KBM-7 (cell line): ENCODE measurements at places on chromosomes 5 and 9.

DNA sequence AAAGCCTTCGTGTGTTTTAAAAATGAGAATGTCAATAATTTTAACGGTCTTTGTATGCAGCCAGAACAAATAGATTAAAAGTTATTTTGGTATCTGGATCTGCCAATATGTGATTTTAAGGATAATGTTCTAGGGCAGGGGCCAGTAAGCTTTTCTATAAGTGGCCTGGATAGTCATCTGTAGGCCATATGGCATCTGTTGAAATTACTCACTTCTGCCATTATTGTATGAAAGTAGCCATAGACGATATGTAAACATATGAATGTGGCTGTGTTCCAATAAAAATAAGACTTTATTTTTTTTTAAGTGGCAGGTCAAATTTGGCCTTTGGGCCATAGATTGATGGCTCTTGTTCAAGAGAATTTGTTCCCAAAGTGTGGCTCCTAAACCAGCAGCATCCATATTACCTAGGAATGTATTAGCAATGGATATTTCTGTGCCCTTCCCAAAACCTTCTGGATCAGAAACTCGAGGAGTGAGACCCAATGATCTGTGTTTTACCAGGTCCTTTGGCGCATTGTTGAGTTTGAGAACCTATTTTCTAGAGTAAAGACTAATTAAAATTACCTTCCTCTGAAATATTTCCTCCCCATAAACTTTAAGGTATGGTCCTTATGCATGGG, 55.9 kb downstream of the C6 start:
- DNase-seq = no peak

DNA sequence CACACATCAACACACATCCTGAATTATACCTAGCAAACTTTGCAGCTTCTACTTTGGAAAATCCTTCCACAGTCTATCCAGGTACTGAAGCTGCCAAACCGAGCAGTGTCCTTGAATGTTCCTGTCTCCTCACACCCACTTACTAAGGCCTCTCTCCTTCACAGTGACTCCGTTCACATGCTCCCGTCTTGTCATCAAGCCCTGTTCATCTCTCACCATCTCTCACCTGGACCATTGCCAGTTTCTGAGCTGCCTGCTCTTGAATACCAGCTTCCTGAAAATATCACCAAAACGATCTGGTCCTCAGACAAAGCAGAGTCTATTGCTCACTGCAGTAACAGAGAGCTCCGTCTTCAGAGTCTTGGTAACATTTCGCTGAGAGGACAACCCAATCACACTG, 57.4 kb downstream of the GCNT1 start:
- peak; percentile 56 for DNase-seq

GRCh38 chr5:4676934-4677333, 463.2 kb upstream of the ADAMTS16 start:
- DNase-seq = no peak

- DNase-seq = no peak
Observed at GRCh38 chr5:138316355-138316754, 15.2 kb downstream of the CDC25C start.

- no peak for DNase-seq
Observed at GRCh38 chr9:83473488-83473971, 64.7 kb downstream of the FRMD3 start.

GRCh38 chr5:27020973-27021372, 17.4 kb downstream of the CDH9 start:
- DNase-seq = no peak

DNA sequence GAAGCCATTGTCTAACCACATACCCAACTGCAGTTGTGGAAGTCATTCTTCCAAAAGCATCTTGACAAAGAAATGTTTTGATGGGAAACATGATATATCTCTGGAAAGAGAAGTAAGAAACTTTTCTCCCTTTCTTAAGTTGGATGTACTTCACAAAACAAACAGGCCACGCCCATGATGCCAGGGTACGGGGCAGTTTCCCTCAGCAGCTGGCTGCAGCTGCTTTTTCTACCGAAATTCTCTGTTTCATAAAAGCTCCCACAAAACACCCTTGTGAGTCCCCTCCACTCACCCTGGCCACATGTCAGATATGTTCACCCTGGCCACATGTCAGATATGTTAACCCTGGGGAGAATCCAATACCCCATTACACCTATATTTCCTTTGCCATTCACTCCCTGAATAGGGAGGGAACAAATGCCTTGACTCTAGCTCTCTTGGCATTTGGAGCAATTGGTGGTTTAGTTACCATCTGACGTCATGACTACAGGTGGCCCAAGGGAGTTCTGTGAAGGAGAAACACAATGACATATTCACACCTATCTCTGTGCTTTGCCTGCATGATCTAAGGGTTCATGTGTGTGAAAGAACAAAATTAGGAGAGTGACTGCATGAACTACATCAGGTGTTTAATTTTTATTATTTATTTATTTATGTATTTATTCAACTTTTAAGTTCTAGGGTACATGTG, 103.0 kb downstream of the AOPEP start:
- DNase-seq = no peak

- no peak for DNase-seq
Observed at GRCh38 chr9:72473474-72474261, 47.7 kb upstream of the TMC1 start.

DNA sequence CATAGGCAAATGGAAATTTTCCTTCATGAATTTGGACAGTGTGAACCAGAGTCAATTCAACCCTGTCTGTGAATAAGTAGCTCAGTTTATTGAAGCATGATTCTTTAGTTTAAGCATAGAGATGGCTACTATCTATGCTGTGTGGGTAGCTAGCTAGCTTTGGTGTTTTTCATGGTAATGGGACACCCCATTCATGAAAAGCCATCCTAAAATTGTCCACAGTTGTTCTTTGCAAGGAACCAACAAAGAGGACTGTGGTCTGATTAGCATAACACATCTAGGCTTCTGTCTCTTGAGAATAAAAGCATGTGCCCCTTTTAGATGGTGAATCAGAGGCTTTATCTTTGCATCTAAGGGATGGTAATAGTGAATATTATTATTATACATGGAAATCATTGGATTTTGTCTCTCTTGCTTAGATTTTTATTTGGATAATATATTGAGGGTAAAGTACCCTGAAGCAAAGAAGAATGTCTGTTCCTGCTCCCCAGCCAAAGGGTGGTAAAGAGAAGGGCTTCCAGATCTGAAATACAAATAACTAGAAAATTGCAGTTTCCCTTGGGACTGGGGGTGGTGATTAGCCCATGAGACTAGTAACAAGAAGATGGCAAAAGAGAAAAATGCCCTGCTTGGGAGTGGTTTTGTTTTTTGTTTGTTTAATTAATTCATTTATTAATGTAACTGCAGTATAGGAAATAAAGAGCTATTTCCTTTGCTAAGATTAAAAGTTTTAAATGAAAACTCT, 624.2 kb upstream of the ZNF608 start:
- no peak for DNase-seq
